ENCODE measurements at places on chromosomes 11 and 22.
A peak's percentile ranks its signal among the peaks of the same experiment; 100 is the strongest.

GRCh38 chr11:26958005-26958701 is 35.8 kb upstream of the FIBIN start:
- DNase-seq: no peak

- DNase-seq: no peak
These were observed 150.2 kb downstream of the SPON1 start for GRCh38 chr11:14112721-14113120.

- peak; percentile 53 for DNase-seq
These were observed 40.4 kb upstream of the ETS1 start for GRCh38 chr11:128627666-128628324.

DNA sequence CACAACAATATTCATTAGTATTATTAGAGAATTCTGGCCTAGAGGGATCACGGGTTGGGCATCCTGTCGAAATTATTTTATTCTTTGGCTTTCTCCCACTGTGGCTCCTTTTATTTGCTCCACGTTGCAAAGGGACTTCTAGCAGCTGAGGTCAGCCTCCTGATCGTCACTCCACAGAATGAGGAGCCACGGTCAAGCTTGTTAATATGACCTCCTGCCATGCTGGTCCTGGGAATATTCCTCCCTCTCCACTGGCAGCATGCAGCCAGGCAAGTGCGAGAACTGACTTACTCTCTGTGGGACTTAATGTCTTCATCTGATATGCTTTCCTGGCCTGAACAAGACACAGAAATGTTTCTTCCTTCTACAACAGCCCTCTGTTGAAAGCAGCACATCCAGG is 20.9 kb downstream of the POU2AF3 start:
- no peak for DNase-seq

GRCh38 chr11:16468735-16469453 is 112.5 kb upstream of the SOX6 start:
- DNase-seq: no peak

DNA sequence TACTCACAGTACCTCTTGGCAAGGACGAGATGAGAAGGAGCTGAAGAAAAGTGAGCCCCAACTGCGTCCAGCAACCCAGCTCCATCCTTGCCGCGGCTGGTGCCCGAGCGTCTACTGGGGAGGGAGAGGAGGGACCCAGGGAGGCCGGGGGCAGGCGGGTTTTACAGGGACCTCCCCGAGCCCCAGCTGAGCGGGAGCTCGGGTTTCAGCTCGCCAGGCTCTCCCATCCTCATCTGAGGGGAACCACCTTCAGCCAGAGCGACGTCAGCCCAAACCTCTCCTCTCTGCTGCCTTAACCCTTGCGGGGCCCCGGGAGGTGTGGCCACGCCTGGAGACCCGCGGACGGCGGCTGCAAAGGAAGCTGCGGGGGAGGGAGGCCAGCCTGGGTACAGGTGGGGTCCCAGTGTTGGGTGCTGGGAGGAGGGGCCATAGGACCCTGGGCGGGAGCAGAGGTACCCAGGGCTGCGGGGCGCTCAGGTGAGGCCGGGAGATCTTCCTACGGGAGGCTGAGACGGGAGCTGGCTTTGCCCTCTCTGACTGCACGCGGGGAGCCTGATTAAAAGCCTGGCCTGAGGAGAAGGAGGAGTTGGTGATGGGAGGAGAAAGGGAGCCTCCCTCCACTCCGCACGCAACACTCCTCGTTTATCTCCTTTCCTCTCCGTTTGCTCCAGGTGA is at the start of gene PAMR1:
Gene PAMR1 (minus strand): TSS at position 116 of the 675 bp plus-strand sequence. CDS start 31 bp downstream, at position 85.
- DNase-seq: no peak

GRCh38 chr11:107951155-107951554 is 22.9 kb downstream of the RAB39A start:
- DNase-seq: no peak

DNA sequence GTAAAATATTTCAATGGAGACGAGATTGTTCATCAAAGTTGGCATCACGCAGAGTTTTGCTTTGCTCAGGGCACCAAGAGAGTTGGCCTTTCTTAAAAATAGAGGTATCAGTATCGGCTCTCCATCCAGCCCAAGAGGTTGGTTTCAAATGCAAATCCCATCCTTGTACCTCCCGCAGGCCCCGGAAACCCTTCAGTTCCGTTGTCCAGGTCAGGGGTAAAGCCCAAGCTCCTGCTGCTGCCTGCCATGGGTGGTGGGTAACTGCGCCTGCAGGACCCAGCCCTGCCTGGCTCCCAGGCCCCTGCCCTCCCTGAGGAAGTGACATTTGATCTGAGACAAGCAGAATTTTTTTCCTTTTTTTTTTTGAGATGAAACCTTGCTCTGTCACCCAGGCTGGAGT is 49.3 kb upstream of the RTL6 start:
- DNase-seq: no peak

- DNase-seq: no peak
These were observed 27.1 kb upstream of the TMPRSS4 start for GRCh38 chr11:118049771-118050170.

DNA sequence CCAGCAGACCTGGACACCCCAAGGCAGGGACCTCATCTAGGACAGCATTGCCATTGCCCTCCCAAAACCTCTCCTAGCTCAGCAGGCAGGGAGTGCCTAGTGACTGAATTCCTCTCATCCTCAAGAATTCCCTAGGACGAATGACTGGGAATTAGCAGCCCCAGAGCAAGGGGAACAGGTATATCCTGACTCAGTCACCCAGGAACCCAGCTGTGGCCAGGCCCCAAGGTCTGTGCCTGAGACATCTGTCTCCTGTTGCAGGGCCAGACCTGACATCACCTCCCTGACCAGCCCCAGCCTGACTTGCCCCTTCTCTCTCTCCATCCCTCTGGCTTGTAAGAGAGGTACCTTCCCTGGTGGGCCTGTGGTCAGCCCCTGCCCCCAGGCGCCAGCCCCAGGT is 39.0 kb upstream of the SUSD2 start:
- no peak for DNase-seq

DNA sequence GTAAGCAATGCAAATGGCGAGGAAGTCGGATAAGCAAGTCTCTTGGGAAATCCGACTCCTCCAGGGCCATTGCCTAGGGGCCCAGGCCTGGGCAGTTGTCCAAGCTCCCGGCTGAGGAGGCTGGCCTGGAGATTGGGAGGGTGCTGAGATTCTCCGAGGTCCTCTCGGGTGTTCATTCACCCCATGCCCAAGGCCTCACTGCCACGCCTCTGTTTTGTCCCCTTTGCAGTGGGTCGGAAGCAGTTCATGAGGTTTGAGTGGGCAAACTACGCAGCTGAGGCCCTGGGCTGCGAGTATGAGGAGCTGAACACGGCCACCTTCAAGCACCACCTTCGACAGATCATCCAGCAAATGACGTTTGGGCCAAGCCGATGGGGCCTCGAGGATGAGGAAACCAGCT is 81.3 kb downstream of the MYO18B start:
- DNase-seq: no peak

GRCh38 chr22:21045585-21046294 is at the start of gene LRRC74B:
Gene LRRC74B, plus strand, starts transcription at chr22:21045946. Its CDS starts 41 bp downstream, at chr22:21045987.
- DNase-seq: peak; percentile 84

DNA sequence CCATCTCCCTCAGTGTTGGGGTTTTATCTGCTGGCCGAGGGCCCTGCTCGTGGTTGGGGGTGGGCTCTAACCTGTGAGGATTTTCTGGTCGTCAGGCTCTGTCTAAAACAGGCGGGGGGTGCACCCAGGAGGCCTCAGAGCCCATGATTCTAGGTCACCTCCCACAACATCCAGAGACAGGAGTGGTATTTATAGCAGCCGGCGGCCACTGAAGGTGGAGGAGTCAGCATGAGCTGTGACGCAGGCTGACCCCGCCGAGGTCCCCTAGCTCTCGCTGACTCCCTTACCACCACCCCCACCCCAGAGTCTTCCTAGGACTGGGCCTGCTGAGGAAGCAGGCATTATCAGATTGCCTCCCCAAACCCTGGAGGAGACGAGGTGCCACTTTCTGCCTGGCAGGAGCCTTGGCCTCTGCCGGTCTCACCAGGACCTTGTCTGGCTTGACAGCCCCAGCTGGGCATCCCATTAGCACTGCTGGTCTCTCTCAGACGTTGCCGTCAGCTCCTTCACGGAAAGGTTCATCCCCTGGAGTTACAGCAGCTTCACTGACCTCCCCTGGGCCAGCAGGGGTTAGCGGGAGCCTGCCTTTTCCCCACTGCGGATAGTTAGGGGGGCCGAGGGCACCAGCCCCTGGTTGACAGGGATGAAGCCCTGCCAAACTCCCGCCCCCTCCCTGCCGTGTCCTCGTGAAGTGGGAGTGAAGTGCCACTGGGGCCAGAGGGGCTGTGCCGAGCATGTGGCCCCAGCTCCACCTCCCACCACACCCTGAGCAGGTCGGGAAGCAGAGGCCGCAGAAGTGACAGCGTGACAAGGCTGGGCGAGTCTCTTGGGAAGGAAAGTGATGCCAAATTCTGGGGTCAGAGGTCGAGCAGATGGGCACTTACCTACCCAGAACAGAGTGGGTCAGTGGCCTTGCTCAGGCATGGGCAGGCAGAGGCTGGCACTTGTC is 26.5 kb downstream of the DAGLA start:
- DNase-seq: no peak

- no peak for DNase-seq
These were observed 549.3 kb downstream of the OPCML start for GRCh38 chr11:132982772-132983640.

GRCh38 chr11:15617126-15617525 is 502.4 kb downstream of the INSC start:
- DNase-seq: no peak

All from activated naive CD4-positive, alpha-beta T cell treated with anti-CD3 and anti-CD28 coated beads, Interleukin-2, amount 10 ng/mL, durations not matched to agents 7 days and 5 days (primary cell).